ENCODE measurements at places on chromosomes 16 and 17.
A peak's percentile ranks its signal among the peaks of the same experiment; 100 is the strongest.

- peak; percentile 56 for DNase-seq
Observed at GRCh38 chr16:67562918-67563707, 787 bp downstream of the CTCF start.

DNA sequence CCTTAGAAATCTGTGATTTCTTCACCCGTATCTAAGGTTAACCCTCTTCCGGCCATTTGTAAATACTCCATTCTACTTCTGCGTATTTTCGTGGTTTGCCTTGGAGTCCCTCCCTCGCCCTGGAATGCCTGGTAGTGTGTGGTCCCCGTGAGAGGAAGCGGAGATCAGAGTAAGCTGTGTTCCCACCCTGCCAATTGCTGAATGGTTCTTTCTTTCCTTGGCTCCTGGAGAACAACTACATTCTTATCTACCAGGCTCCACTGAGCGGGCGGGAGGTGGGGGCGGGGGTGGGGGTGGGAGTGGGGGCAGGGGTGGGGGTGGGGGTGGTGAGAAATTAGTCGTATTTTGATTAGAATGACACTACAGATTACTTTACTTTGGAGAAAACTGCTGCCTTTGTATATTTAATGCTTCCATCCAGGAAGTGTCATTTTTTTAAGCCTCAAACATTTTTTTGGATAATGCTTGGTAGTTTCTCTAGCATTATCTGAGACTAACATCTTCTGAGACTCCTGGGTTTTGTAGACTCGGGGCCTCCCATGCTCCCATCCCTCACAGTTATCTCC lies 20.9 kb upstream of the FASN start:
- no peak for DNase-seq

DNA sequence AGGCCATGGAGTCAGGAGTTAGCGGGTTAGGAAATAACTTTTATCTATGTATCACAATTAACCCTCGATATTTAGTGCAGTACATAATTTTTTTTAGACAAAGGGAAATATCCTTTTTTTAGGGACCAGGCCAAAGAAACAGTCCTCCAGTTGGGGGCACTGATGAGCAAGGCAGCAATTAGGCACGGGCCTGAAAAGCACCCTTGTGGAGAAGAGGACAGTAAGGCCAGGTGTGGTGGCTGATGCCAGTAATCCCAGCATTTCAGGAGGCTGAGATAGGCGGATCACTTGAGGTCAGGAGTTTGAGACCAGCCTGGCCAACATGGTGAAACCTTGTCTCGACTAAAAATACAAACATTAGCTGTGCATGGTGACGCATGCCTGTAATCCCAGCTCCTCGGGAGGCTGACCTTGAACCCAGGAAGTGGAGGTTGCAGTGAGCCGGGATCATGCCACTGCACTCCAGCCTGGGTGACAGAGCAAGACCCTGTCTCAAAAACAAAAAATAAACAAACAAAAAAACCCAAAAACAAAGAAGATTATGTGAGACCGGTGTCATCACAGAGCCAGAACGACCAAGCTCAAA lies 158.3 kb upstream of the NOL11 start:
- DNase-seq, result no peak

DNA sequence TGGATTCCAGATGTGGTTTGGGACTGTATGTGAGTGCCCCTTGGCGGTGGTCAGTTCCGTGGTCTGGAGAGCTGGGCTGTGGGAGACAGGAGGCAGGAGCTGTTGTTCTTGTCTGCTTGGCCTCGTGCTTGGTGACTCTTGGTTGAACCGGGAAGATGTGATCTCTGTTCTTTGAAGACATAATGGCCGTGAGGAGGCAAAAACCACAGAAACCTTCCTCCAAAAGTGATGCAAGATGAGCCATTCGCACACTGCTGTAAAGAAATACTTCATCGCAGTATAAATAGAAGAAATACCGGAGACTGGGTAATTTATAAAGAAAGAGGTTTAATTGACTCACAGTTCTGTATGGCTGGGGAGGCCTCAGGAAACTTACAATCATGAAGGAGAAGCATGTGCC lies 128.8 kb downstream of the RAP1GAP2 start:
- no peak for DNase-seq

- no peak for DNase-seq
Observed at GRCh38 chr17:41002814-41003213, 3.1 kb upstream of the KRTAP3-2 start.

- DNase-seq, result no peak
Observed at GRCh38 chr16:49095539-49095938, 186.1 kb downstream of the CBLN1 start.

GRCh38 chr17:40996829-40997228 lies 2.9 kb upstream of the KRTAP3-3 start:
- DNase-seq, result no peak

GRCh38 chr17:36936455-36937000 lies 747 bp upstream of the LHX1 start:
- no peak for DNase-seq

- no peak for DNase-seq
Observed at GRCh38 chr16:56228476-56228875, 37.2 kb downstream of the GNAO1 start.

DNA sequence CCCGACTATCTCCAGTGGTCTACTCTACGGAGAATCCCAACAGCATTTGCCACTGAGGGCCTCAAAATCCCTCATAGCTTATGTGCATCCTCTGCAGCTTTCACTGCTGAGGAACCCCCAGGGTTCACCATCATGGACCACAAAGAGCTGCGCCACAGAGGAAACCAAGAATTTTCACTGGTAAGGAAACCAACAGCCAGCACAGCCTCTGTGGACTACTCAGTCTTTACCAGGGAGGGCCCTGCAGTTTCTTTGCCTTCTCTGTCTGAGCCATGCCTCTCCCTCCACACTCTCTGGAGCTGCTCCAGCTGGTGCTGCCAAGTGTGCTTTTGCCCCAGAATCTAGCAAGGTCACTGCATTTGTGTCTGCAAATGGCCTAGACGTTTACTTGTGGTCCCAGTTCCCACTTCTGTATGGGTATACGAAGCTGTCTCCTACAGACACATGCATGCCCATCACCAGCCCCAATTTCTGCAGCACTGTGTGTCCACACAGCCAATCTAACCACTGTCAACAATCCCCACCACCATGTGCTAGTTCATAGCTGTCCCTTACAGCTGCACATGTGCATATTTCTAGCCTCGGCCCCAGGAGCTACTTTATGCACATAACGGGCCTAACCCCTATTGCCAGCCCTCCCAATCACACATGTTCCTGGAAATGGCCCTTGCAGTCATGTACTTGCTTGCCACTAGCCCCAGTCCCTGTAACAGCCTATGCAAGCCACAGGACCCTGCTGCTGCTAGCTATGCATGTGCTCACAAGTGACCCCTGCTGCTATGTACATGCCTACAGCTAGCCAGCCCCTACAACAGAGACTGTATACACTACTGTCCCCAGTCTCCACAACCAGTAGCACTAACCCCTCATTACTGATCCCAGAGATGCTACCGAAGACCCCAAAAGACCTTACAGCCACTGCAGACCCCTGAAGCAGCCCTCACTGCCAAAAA lies 1437.4 kb downstream of the CDH11 start:
- no peak for DNase-seq

- peak; percentile 96 for DNase-seq
Observed at GRCh38 chr16:4307215-4308037, 8.4 kb upstream of the GLIS2 start.

DNA sequence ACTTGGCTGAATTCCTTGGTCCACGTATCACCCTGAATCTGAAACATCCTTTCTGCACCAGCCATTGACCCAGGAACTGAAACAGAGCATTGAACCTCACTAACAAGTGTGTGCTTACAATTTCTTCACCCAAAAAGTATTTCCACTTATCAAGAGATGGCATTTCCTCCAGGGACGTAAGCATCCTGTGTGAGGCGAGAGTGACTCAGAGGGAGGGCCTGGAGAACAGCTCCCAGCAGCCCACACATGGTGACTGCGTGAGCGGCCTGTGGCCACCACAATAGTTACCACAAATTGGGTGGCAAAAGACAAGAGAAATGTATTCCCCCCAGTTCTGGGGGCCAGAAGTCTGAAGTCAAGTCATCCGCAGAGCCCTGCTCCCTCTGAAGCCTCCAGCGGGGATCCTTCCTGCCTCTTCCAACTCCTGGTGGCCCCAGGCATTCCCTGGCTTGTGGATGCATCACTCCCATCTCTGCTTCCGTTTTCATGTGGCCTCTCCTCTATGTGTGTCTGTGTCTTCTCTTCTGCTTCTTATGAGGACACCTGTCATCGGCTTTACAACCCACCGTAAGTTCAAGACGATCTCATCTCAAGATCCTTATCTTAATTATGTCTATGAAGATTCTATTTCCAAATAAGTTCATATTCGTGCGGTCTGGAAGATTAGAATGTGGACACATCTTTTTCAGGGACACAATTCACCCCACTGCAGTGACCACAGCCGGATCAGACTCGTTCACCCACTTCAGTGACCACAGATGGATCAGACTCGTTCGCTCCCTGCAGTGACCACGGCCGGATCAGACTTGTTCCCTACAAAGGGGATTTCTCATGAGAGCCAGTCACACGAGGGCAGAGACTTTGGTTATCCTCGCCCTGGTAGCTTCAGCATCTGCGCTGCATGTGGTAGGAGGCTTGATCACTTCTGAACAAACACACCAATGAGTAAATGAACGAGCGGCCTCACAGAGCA lies 122.6 kb upstream of the FOXF1 start:
- DNase-seq, result no peak

GRCh38 chr16:79151-80054 lies 1.4 kb downstream of the MPG start:
- DNase-seq, result no peak

GRCh38 chr16:85162478-85163277 lies 50.4 kb upstream of the CIBAR2 start:
- no peak for DNase-seq

DNA sequence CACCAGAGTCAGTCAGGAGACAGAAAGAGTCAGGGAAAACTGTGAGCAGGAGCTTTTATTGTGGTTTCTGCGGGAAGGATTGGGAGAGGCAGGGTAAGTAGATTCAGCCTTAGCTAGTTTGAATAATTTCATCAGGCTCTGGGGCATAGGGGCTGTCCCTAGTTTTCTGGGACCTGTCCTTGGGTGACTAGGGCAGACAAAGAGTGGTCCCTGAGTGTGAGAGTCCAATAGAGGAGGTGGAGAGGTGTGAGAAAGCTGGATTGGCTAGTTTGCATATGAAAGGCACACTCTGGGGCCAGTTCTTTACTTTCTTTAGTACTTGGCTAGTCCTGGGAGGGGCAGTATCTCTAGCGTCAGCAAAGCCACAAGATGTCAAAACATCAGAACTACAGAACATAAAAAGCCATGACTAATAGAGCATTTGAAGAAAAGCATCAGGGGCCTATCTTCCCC lies 255.6 kb downstream of the HS3ST3A1 start:
- no peak for DNase-seq

DNA sequence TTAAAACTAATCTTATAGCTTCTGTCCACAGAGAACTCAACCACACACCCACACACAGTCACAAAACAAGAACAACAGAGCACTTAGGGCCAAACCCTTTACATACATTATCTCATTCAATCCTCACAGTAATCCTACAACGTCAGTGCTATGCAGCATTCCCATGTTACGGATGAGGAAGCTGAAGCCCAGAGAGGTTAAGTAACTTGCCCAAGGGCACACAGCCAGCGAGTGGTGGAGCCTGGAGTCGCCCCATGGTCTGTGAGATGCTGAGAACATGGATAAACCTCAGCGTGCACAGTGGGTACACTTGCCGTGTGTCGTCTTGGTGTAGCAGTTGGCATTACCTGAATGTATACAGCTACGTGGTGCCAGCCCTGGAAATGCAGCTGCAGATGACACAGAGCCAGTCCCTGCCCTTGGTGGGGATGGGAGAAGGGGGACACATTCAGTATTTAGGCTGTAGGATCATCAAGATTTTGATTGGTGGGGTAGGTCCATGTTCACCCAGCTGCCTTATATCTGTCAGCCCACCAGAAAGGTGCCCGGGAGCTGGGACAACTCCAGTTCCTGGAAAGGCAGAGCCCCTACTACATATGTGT lies 177.0 kb downstream of the IRF8 start:
- DNase-seq, result no peak

DNA sequence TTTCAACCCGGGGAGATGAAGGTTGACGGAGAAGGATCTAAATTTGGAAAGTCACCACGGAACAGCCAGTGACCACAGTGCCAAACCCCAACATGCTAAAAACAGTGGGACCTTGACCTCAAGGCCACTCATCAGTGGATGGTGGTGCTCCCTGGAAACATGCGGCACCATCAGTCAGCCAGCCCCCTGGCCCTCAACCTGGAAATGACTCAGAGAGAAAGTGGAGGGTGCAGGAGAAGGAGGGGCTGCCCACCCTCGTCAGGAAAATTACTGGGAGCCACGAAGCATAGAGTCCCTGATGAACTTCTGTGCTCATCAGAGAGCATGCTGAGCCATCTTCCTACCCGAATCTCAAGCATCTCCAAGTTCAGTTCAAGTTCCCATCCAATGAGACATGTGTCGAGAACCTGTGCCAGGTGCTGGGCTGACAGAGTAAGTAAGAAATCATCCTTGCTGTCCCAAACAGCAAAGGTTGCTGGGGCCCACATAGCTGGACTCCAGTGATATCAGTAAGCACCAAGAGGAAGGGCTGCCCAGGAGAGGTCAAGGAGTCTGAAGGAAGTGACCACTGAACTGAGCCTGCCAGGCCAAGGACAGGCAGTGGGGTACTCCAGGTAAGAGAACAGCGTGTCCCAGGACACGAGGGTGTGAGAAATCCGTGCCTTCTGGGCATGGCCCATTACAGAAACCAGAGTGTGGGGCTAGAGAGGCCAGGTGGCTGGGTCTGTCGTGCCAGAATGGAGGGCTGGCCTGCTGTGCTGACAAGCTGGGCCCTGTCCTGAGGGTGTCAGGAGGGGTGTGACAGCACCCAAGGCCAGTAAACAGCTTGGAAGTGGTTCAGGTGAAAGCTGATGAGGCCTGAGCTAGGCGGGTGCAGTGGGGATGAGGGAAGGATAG lies 5.2 kb downstream of the PECAM1 start:
- DNase-seq, result peak; percentile 23

- DNase-seq, result no peak
Observed at GRCh38 chr17:67051155-67051538, 6.8 kb downstream of the CACNG1 start.

DNA sequence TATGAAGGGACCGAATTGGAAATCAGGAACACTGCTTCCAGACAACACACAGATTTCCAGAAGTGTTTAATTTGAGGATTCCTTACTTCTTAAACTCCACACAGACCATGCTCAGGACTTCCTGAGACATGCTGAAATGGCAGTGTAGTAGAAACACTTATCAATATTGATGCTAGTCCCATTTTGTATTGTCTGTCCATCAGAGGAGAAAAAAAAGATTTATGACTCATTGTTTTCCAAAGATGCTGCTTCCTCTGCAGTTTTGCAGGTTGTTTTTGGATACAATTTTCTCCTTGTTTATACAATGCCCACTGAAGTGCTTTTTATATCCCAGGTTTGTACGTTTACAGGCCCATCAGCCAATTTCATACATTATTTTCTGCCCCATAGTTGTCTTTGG lies 68.3 kb upstream of the TANC2 start:
- no peak for DNase-seq

GRCh38 chr17:78176548-78177025 lies 8.2 kb downstream of the SYNGR2 start:
- DNase-seq, result peak; percentile 78

- DNase-seq, result no peak
Observed at GRCh38 chr16:67202956-67203493, 4.1 kb downstream of the ELMO3 start.

Data from stimulated activated CD4-positive, alpha-beta T cell treated with anti-CD3 and anti-CD28 coated beads, Interleukin-4, amount 100 ng/mL, for 1 hour (primary cell).